ENCODE measurements at places on chromosomes 2 and 18.

DNA sequence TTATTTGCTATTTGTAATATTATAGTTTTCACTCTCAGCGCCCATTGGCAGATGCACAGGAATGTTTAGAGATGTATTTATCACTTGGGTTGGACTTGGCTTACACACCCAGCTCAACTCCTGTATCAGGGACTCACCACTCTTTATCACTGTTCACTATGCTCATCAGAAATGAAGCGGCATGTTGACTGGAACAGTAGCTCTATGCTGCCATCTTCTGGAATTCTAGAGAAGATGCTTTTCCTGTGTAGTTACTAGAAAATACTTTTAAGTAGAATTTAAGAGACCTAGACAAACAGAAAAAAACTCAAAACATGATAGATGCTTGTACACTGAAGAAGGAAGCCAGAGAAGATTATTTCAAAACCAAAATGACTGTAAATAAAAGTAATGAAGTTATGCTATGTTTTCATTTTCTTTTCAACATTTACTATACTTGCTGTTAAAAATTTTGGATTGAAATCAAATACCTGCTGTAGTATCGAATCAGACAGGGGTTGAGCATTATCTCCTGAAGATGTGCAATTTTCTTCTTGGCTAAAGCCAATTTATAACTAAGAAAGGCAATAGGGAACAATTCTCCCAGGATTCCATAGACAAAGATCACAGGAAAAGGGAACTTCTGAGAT is 47.4 kb upstream of the NXPH2 start:
- DNase-seq = peak; percentile 45

- DNase-seq = no peak
Observed at GRCh38 chr2:26652361-26653041, 11.3 kb upstream of the CIB4 start.

DNA sequence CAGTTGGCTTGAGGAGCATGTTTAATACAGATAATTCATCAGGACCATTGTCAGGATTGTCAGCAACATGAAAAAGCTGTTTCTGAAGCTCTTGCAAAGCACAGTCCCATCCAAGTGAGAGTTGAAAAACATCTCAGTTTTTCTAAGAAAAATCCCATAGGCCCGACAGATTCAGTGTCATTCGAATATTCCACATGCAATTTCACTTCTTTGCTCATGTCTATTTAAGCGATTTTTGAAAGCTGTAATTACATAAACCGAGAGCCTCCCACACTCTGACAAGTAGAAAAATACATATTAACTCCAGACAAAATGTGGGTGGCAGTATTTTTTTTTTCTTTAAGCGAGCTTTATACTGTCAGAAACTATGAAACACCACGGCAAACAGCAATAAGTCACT is 134.7 kb upstream of the GALNT5 start:
- no peak for DNase-seq

DNA sequence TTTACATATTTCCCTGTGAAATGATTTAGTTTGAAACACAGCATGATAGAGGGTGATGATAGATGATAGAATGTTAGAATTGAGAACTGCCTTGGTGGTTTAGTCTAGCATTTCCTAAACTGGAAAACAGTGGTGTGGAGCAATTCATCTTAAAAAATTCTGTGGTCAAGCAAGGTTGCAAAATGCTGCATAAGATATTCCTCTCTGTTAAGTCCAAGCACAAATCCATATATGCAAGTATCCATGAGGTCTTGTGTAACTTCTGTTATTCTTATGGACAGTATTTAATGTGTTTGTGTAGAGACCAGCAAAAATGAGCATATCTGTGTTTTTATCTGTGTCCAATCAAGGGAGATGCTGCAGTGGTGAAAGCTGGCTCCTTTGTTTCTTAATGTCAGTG is 30.0 kb downstream of the CPS1 start:
- DNase-seq = no peak

- DNase-seq = no peak
Observed at GRCh38 chr2:673016-673415, 4.2 kb downstream of the TMEM18 start.

DNA sequence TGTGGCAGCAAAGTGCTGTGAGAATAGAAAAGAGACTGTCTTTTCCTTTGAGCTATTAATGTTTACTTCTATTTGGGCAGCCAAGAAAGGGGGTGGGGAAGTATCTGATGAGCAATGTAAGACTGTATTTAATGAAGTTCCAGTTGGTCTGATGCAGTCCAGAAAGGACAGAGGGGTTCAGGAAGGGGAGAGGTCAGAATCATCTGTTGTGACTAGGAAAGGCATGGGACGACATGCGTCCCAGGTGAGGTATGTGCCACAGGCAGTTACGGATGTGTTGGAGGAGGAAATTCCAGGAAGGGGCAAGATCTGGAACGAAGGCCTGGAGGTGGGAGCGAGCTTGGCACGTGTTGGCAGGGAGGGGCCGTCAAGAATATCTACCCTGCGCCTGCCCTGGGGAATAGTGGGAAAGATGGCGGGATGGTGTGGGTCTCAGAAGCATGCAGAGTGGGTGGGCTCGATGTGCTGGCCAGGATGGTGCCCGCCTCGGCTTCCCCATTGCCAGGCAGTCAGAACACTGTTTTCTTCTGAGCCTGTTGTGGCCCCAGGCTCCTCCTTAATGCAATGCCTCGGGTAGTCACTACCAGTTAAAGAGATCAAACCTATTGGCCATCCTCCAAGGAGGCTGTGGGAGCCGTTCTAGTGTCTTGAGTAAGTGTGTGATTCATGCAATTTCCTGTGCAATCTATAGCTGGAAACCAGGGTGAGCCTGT is 57.8 kb upstream of the TXNDC2 start:
- DNase-seq = no peak

GRCh38 chr2:15666861-15667808 is 75.5 kb downstream of the DDX1 start:
- DNase-seq = no peak

- DNase-seq = no peak
Observed at GRCh38 chr2:217413193-217413592, 553.3 kb upstream of the TNP1 start.

- DNase-seq = no peak
Observed at GRCh38 chr2:47300609-47301276, 102.2 kb upstream of the MSH2 start.

DNA sequence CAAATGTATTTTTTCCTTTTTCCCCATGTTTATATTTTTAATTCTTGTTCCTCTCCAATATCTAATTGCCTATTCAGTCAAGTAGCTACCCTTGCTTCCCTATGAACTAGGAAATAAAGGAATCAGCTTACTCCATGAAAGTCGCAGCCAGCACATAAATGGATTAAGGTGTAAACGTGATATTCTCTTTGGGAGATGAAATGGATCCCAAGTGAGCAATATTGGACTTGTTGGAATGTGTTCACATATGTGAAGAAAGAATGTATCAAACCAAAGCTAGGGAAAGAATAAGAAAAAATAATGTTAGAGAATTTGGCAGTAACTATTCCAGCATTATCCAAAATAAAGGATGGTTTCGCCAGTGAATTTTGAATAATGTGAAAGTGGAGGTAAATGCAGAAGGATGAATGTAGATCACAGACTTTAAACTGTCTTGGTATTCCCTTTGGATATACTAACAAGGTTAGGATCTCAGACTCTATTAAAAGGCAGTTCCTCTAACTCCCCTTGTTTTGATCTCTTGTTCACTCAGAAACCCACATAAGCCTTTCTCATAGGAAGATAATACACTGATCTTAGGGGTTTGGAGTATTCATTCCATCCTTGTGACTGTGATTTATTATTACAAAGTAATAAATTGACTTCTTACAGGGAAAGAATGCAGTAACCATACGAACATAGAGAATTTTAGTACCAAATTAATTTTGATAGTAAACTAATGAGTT is 208.1 kb downstream of the BABAM2 start:
- DNase-seq = no peak

GRCh38 chr18:10122988-10123950 is 209.5 kb downstream of the VAPA start:
- DNase-seq = no peak

DNA sequence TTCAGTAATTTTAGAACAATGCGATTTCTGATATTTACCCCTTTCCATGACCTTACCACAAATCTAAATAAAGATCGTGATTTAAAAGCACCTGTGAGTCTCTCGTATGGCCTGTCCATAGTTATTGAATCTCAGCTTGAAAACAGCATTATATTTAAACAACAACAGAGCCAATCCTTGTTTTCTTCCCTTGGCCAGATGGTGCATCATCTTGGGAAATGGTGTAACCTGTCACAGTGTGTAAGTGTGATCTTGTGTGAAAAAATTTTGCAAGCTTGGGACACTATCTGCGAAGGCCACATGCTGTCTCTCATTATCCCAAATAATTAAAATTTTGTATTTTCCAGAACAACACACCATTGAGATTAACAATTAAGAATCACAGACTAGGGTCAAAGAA is 262.7 kb upstream of the SPHKAP start:
- DNase-seq = no peak

DNA sequence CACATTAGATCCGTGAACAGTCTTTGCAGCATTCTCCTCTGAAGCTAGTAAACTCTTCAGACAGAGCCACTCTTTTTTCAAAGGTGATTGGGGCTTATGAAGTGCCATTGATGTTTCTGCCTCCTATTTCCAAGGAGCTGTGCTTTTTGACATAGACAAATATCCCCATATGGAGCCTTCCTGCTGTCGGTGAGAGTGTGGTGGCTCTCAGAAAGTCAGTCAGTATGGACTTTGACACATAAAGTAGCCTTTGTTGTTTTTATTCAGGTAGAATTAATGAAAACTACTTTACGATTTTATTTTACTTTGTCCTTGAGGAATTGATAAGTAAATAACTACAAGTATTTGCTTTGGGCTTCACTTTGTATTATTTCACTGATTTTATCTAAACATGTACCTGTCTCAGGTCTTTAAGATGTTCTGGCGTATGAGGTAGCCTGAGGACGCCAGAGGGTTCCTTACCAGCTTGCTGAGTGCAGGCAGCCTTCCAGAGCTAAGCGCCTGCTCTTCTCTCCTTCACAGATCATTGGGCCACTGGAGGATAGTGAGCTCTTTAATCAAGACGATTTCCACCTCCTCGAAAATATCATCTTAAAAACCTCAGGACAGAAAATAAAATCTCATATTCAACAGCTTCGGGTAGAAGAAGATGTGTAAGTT is 69.7 kb downstream of the UGGT1 start:
- DNase-seq = no peak

DNA sequence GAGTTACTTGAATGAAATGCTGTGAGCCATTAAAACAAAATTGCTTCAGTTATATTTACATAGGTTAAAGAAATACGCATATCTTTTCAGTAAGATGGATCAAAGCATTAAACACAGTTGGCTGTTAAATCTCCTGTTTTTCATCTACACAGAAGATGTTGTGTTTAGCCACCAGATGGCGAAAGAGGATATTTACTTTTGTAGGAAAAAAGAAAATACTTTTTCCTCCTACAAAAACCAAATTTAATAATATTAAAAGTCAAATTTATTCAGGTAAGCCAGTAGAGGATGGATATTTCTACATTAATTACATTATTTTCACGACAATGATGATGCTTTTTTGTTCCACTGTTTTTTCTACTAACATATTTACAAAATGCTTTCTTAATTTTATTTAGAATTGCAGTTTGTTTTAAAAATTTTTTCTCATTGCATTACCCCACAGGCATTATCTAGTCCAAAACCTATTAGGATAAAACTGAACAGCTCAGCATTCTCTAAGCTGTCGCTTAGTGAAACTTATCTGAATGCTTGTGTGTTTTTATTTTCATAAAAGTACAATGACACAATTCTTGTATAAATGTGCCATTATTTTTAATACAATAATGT is 173.7 kb downstream of the ASXL3 start:
- DNase-seq = peak; percentile 49

DNA sequence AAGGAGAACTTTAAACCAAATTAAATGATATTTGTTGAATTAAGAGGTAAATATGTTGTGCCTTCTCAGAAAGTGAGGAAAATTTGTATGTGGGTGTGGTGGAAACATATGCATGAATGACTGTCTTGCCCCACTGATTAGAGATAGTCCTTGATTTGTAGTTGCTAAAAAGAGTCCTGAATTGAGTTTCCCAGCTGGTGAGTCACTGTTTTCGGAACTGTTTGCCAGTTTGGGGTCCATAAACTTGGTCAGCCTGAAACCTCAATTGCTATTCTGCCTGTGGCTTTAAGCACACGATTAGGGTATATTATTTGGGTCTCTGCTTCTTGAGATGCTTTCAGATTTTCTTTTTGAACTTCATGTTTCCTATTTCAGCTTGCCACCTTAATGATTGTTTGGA is 53.3 kb downstream of the PIKFYVE start:
- DNase-seq = no peak

DNA sequence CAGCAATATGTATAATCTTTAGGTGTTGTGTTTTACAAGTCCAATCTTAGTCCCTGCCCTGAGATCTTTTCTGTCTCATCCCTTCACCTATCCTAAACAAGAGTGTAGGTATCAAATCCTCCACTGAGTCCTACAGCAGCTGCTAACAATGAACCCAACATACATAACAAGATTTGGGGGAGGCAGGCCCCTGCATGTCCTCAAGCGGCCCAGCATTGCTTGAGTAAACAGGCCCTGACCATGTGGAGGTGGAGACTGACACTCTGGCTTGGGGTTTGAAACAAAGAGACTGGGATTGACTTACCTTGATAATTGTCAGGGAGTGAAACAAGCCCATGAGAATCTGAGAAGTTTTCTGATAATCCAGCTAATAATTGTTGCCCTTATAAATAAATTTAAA is 213.4 kb downstream of the STK39 start:
- DNase-seq = no peak

GRCh38 chr2:215420471-215420935 is 15.4 kb downstream of the FN1 start:
- no peak for DNase-seq

DNA sequence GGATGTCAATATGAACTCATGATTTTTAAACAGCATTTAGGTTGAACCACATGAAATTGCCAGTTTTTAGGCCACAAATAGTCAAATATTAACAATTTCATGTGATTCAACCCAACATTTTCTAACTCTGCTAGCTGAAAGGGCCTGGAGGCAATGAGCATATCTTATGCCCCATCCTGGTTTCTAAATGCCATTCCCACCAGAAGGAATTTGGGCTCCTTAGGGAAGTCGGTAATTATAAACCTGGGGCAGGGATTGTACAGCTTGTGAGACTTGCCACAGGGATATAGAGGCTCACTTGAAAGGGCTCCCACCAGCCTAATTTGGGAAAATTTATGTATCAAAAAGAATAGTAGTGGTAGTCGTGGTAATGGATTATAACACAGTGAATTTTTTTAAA is 178.4 kb upstream of the ALPP start:
- DNase-seq = no peak

DNA sequence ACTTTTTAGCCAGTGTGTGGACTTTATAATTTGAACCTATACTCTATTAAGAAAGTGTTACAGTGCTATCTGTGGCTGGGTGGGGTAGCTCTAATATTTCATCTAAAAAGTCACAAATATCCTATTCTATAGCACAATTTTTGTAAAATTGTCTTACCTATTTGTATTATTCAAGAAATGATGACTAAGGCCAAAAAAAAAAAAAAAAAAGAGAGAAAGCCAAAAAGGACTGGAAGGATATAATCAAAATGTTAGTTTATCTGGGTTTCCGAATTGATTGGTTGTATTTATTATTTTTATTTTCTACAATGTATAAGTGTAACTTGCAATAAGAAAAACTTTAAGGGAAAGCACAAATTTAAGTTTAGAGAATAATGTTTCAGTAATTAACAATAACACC is 5.5 kb downstream of the ARL6IP6 start:
- DNase-seq = no peak
